Panc1 (cell line): ENCODE measurements at places on chromosomes 7 and 10. TPM values are rescaled to one million over a fixed set of nuclear protein-coding genes. Genes with fewer than 3 reads are reported as not detected.

- no peak for DNase-seq
Observed at GRCh38 chr7:86407291-86407690, 236.4 kb upstream of the GRM3 start.

The CDC14C gene
- total RNA-seq = not detected

The PTPRZ1 gene
- 0.05 TPM for total RNA-seq

- no peak for DNase-seq
Observed at GRCh38 chr10:116636976-116637375, 16.2 kb downstream of the PNLIPRP2 start.

DNA sequence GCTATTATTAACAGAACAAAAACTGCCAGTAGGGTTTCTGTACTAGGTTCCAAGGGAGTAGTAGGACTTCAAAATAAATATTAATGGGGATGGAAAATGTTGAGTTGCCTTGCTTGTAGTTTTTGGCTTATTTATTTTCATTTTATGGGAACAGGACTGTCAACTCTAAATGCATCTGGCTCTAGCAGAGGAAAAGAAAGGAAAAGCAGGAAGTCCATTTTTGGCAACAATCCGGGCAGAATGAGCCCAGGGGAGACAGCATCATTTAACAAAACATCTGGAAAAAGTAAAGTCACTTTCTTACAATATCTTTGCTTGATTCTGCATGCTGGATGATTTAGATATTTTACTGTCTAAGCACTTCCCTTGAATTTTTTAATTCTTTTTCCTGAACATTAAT lies 69.4 kb downstream of the NOC3L start:
- no peak for DNase-seq

DNA sequence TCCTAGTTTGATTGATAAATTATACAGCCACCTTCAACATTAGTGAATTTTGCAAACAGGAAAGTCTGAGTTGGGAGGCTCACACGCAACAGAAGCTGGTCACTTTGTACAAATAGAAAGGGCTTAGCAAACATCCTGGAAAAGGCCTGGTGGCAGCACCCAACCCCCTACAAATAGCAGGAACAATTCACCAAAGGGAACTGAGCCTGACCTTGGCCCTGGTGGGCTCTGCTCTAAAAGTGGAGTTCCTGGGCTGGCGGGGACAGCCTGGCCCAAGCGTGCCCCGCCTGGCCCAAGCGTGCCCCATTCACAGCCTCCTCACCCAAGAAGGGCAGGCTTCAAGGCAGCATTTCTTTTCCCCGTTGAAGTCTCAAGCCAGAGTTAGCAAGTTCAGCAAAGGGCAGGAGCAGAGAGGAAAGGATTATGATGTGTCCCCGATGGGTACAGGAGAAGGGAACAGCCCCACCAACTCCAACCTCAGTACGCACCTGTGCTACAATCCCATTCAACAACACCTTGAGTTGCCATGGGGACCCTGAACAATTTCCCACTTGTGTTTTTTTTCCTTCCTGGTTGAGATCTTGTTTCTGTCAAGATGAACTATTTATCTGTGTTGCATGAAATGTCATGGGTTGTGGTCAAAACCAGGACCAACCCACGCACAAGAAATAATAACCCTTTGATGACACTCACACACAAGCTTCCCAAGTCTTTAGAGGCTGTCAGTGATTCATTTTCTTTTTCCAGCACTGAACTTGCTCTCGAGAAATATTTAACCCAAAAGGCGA lies 43.4 kb downstream of the RGS10 start:
- DNase-seq = no peak

DNA sequence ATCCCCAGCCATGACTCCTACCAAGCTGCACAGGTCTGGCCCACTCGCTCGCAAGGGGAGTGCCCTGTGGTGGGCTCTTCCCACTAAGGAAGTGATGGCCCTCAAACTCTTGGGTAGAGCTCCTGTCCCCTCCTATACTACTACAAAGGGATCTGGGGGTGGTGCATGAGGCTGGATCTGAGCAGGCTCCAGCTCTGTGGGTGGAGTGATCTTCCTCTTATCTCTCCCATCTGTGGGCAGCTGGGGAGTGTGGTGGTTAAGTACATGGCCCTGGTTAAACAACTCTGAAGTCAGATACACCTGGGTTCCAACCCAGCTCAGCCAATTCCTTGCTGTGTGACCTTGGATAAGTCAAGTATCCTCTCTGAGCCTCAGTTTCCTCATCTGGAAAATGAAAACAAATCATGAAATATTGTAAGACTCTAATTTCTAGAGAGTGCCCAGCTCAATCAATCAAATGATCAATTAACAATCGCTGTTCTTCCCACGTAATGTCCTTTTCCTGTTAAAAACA lies 17.4 kb downstream of the DDIT4 start:
- DNase-seq = no peak

The EVX1 gene
- 0.10 TPM for total RNA-seq

GRCh38 chr7:128959296-128959695 lies 21.6 kb downstream of the IRF5 start:
- no peak for DNase-seq
